ENCODE measurements at places on chromosomes 3 and 15.
A peak's percentile ranks its signal among the peaks of the same experiment; 100 is the strongest.

- DNase-seq, result peak; percentile 82
Measured at GRCh38 chr3:170037463-170038433, at the start of gene GPR160. Gene GPR160, plus strand, starts transcription at chr3:170037995. Its CDS starts 45,978 bp downstream, at chr3:170083973.

DNA sequence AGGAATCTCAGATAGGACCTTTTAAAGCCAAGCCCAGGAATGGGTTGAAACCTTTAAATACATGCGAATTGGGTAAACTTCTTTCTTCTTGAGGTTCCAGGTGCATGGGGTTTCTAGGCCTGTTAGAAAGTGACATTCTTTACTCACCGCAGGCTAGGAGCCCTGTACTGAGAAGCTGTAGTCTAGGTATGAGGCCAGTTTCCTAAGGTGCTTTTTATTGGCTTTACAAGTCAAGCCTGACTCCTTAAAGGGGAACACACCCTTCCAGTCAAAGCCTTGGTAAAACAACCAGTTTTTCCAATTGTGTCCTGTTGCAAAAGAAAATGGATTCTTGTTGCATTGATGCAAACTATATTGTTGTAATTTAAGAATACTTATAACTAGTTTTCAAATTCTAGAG, 76.1 kb upstream of the ATP11B start:
- DNase-seq, result no peak

DNA sequence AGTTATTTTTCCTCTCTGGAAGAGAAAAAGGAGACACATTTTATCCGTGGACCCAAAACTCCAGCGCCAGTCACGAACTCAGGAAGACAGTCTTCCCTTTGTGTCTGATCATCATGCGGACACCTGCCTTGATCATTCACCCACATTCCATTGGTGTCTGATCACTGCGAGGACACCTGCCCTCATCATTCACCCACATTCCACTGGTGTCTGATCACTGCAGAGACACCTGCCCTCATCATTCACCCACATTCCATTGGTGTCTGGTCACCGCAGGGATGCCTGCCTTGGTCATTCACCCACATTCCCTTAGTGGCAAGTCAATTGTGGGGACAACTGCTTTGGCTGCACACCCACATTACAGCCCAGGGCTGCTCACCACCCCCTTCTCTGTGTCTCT, 148.9 kb downstream of the ROBO1 start:
- DNase-seq, result no peak

DNA sequence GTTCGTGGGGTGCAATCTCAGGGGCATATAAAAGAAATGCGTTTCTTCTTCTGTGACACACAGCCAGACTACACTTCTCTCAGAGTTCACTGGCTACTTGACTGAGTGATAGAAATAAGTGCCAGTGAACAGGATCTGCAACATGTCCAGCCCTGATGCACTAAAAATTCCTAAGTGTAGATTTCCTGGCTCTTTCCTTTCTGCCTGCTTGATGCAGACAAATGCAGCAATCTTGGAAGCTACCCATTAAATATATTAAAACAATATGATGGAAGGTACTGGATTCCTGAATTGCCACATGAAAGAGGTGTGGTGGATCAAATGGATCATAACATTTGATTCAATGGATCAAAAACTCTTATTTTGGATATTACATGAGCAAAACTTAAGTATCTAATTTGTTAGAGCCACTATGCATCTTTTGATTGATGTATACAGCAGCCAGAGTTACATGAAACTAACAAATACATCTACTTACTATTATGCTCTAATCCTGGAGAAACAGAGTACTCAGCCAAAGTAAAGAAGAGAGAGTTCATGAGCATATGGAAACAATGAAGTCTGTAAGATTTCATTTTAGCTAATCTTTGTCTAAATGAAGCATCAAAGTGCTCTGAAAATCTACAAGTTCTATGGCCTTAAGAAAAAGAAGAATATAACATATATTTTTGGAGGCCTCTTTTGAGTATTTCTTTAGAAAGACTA, 222.6 kb downstream of the ZNF385D start:
- DNase-seq, result no peak

DNA sequence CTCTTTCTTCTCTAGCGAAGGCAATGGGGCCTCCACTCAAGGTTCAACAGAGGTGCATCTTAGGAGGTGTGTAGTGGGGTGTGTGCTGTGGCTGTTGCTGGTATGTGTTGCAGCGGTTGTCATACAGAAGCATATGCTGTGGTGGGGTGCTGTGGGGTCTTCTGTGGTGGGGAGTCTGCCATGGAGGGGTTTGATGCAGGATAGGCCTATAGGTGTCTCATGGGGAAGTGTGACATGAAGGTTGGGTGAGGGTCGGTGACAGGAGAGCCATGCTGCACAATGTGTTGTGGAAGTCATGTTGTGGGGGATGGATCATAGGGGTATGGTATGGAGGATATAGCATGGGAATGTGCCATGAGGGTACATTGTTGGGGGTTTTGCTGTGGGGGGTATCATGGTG, 20.3 kb downstream of the NMNAT3 start:
- no peak for DNase-seq

- DNase-seq, result peak; percentile 39
Measured at GRCh38 chr15:57527382-57528091, 64.2 kb upstream of the MYZAP start.

- DNase-seq, result peak; percentile 69
Measured at GRCh38 chr15:51731549-51732267, 5.7 kb downstream of the LYSMD2 start.

DNA sequence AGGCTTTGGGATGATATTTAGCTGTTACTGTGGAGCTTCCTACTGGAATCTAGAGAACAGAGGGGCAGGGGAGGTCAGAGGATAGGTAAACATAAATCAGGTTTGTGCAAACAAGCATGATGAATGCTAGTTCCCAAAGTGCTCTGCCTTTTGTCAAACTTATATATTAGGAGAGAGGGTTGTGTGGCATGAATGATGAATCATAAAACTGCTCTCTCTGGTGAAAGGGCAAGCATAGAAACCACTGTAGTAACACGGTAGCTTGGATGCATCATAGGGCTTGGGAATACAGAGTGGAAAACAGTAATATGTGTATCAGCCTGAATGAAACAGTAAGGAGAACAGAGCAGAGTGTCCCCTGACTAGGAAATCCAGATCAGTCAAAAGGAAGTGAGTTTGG, 486.7 kb downstream of the IL5RA start:
- no peak for DNase-seq

DNA sequence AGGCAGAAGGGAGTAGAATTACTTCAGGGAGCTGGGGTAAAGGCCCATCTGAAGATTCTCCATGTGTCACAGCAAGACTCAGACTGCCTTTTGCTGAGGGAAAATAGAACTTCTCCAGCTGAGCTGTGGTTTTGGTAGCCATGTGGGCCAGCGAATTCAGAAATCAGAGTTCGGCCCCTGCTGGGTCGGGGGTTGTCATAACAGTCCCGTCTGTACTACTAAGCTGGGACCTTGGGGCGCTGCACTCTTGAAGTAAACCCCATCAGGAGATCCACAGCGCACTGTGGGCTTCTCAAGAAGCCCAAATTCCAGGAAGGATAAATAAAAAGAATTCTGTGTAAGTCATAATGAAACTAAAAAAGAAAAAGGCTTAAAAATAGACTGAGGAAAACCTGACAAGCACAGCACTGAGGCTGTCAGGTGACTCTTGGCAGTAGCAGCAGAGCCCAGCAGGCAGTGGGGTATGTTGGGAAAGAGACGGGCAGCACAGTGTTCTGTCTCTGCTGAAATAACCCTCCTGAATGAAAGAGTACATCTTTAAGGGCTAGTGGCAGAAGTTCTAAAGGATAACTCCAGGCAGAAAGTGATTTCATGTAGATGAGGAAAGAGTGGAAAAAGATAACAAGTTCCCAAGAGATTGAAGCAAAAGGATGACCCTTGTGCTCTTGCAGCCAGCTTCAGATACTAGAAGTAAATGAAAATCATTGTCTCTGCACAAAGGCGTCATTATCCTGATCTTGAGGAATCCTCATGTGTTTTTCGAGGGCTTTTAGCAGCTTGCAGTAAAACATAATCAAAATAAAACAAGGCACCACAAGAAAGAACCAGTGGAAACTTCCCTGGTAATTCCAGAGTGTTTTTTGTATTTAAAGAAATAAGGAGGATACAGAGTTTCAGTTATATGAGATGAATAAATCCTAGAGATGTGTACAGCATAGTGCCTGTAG, 74.5 kb downstream of the RAB7A start:
- DNase-seq, result peak; percentile 51

DNA sequence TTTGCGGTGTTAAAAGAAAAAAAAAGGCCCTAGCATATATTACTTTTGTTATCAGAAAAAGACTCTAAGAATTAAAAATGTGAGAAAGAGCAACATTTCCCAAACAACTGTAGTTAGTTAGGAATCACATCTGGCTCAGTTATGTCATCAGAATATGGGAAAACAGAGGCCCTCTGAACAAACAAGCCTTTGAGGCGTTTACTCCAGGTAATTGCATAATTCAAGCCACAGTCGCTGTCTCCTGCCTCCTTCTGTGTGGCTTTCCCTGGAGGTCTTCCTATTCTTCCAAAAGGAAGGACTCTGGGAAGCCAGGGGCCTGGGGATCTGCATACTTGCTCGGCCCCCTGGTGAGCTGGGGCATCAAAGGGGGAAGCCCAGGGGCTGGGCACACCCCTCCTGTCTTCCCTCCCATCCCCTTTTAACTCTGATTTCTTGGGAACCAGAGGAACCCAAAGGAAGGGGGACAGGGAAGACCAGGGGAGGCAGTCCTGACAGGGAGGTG, 3.7 kb upstream of the FAM107A start:
- no peak for DNase-seq

- DNase-seq, result no peak
Measured at GRCh38 chr3:155233213-155233612, 60.3 kb downstream of the STRIT1 start.

GRCh38 chr15:93819826-93820225, 411.5 kb upstream of the MCTP2 start:
- DNase-seq, result no peak

DNA sequence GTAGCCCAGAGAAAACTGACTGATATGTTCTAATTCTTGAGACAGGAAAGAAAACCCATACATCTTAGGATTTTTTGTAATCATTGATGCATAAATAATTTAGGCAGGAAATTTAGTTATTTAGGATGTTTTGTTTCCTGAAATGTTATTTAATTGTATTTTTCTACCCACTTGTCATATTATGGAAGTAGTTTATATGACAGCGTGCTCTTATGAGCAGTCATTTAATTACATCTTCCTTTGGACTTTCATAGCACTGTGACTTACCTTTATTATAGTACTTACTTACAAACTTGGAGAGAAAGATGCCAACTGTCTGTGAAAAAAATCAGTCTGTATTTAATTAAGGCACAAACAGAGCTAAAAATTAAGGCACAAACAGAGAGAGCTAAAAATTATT, 65.0 kb downstream of the AKAP13 start:
- DNase-seq, result no peak

DNA sequence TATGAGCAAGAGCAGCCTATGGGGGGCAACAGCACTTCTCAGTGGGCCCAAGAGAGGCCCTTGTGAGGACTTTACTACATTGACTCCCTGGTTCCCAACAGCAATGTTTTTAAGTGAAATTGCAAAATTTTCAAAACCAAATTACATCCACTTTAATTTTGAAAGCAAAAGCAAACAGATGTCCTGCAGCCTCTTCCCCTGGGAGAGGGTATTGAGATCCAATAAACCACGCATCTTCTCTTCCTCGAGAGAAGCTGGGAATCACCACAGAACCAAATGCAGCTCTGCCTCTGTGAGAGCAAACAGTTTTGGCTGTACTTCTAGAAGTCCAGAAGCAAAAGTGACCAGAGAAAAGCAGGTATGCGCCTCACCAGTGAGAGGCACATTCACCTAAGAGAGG, 25.2 kb downstream of the NMNAT3 start:
- no peak for DNase-seq

DNA sequence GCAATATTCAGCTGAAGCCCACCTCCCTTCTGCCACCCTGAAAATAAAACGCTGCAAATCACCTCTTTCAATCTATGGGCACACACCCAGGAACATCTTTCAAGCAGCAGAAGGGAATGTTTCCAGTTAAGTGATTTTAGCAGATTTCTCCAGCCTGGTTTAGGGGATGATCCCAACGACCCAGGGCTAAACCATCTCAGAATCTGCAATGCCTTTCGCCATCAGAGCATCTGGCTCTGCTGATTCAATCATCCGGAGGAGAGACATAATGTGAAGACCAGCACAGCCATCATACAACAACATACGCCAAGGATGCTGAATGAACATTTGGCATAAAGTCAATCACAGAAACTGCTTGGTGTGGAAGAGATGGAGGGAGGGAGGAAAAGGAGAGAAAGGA, 15.5 kb upstream of the LRRN1 start:
- DNase-seq, result no peak

DNA sequence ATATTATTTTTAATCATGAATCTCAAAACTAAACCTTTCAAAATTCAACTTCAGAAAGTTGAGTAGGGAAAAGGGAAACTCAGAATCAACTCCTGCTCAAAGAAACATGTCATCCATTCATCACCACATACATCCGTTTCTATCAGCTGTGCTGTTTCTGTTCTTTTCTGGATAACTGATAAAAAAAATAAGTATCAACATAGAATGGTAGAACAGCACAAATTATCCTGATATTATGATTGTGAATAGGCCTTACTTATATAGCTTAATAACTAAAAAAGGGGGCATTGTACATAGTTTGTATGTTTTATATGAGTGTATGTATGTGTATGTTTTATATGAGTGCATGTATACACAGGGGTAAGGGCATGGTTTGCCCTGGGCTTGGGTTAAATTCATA, 3.1 kb downstream of the TM4SF1 start:
- DNase-seq, result no peak

DNA sequence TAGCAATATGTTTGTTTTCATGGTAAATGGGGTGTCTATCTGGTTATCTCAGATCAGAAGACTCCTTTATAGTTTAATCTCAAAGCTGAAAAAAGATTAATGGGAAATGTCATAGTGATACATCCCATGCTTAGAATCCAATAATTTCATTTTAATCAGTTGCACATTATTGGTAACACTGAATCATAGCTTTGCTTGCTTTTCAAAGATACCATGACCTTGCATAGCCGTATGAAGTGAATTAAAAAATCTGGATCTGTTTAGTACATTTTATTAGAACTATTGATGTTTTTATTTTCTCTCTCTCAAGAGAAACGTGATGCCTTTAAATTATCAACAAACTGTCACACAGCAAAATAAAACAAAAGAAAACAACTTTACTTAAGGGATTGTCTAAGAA, 506.7 kb upstream of the SGO1 start:
- DNase-seq, result no peak

GRCh38 chr3:160458151-160458550, 8.6 kb upstream of the TRIM59 start:
- DNase-seq, result no peak

Measured in CD4-positive, alpha-beta T cell treated with Interleukin-4 for 1 hour (primary cell).